Inflammatory macrophage (primary cell): ENCODE measurements at places on chromosomes 16 and 17.

DNA sequence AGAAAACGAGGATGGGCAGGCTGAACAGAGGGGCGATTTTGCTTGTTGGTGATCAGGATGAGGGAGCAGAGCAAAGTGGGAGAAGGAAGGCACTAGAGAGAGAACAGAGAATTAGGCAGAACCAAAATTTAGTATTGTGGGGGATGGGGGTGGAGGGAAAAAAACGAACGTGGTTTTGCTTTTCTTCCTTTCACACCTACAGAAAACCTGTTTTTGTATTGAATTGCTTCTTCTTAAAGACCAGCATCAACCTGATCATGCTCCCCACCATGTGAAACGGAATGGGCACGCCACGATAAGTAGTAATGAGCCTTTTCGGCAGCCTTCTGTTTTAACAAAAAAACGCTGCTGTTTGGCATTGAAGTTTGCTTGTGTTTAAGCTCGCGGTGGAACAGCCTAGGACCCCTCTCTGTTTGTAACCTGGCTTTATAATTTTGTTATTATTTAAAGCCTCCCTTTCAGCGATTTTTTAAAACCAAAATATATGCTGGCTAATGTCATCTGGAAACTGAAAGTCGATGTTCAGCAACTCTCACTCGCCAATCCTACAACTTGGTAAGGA, 36.8 kb downstream of the ERCC4 start:
- no peak for DNase-seq

DNA sequence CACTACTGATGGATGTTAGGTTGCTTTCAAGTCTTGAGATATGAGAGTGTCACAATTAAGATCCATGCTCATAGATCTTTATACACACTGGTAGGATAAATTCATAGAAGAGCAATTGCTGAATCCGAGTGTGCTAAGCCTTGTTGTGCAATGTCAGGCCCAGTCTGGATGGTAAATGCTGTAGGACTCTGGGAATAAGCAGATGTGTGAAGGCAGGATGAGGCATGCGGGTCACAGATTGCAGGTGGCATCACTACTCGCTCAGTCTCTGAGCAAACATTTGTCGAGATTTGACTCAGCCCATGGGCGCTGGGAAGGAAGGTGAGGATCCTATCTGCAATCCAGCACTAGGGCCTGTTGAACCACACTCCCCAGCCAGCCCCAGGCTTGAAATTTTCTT, 40.7 kb downstream of the TMEM186 start:
- DNase-seq, result no peak

- DNase-seq, result peak; percentile 74
Measured at GRCh38 chr17:60139438-60140285, 10.1 kb upstream of the CA4 start.

DNA sequence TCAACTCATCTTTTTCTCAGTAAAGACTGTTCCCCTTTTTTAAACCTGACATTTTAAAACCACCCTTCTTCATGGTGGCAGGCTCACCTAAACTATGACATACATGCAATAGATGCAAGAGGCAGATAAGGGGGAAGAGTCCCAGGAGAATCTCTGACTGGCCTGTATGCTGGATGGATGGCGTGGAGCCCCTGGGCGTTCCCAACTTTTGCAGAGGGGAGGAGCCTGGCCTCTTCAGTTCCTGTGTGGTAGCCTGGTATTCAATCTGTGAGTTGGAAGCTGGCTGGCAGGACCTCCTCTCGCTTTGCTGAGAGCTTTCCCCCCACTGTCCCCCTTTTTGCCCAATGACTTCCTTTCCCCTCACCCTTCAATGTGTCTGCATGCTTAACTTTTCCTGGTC, 217.6 kb upstream of the CA10 start:
- no peak for DNase-seq

- no peak for DNase-seq
Measured at GRCh38 chr16:65945493-65945892, 421.0 kb upstream of the CDH5 start.

- DNase-seq, result peak; percentile 96
Measured at GRCh38 chr17:19304209-19304608, 58.3 kb downstream of the B9D1 start.

DNA sequence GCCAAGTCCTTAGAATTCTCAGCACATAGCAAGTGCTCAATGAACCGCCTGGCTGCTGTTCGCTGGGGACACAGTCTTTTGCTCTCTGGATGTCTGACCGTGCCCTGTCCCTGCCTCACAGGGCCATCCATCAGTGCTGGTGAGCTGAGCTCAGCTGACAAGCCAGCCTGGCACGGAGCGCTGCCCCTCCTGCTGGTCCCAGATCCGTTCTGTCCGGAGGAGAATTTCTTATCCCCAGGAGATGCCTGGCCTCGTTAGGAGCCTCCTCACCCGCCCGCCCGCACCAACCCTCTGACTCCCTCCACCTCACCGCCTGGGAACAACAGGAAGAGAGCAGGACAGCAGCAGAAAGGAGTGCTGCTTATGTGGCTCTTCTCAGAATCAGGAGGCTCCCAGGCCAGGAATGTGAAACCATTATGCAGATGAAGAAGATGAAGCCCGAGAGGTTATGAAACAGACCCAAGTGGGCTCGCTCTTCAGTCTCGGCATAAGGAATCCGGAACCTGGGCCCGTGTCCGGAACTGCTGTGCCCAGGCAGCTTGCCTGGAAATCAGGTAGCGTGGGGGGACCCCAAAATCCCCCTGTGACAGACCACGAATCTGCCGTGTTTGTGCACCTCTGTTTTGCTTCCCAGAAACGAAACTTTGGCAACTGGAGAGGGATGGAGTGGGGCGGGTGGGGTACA, 28.8 kb upstream of the RMI2 start:
- no peak for DNase-seq

- DNase-seq, result no peak
Measured at GRCh38 chr17:64277831-64278562, 14.9 kb upstream of the TEX2 start.

GRCh38 chr16:64304396-64304795, 817.5 kb downstream of the CDH11 start:
- no peak for DNase-seq

- peak; percentile 35 for DNase-seq
Measured at GRCh38 chr17:79789943-79790804, 6.7 kb downstream of the CBX8 start.

DNA sequence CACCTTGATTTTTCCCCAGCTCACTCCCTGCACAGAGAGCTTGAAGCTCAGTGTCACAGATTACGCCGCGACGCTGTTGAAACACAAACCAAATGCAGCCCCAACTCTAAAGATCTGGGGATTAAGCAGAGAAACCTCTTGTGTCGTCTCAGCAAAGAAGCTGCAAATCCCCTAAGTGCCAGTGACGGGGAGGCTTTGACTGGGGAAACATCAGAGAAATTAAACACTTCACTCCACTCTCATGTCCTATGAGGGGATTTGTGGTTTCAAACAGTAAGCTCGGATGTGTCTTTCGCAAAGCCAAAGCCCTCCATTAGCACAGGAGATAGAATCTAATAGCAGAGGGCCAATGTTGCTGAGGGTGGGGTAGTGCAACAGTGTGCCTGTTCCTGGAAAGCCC, 233.7 kb downstream of the HS3ST4 start:
- no peak for DNase-seq

- DNase-seq, result no peak
Measured at GRCh38 chr17:78717431-78717980, 64.6 kb downstream of the CYTH1 start.

DNA sequence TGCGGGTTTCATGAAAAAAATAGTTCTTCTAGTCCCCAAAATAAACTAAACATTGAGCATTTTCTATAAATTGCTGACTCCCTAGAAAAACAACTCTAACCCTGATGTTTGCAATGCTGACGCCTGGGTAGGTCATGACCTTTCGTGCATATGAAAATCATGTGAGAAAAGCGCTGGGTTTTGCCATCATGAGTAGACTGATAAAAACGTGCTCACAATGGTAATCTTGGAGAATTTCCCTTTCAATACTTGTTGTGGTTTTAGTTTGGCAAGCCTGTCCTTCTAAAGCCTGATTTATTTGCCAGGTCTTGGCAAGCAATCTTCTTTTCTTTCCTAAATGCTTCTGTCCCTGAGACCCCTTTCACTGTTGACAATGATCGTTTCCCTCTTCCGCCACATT, 4.0 kb upstream of the CLEC10A start:
- DNase-seq, result peak; percentile 44

GRCh38 chr16:9755081-9755480, 427.1 kb downstream of the GRIN2A start:
- DNase-seq, result no peak

GRCh38 chr17:76111956-76112355, 8.4 kb upstream of the EXOC7 start:
- DNase-seq, result no peak

DNA sequence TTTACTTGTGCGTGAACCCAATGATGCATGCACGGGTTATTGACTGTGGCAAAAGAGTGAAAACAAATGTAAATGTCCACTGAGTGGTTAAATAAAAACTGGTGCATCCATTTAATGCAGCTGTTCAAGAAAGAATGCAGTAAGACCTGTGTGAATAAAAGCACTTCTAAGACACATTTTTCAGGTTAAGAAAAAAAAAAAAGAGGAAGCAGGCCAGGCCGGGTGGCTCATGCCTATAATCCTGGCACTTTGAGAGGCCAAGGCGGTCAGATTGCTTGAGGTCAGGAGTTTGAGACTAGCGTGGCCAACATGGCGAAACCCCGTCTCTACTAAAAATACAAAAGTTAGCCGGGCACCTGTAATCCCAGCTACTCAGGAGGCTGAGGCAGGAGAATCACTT, 11.8 kb downstream of the CNGB1 start:
- peak; percentile 8 for DNase-seq

DNA sequence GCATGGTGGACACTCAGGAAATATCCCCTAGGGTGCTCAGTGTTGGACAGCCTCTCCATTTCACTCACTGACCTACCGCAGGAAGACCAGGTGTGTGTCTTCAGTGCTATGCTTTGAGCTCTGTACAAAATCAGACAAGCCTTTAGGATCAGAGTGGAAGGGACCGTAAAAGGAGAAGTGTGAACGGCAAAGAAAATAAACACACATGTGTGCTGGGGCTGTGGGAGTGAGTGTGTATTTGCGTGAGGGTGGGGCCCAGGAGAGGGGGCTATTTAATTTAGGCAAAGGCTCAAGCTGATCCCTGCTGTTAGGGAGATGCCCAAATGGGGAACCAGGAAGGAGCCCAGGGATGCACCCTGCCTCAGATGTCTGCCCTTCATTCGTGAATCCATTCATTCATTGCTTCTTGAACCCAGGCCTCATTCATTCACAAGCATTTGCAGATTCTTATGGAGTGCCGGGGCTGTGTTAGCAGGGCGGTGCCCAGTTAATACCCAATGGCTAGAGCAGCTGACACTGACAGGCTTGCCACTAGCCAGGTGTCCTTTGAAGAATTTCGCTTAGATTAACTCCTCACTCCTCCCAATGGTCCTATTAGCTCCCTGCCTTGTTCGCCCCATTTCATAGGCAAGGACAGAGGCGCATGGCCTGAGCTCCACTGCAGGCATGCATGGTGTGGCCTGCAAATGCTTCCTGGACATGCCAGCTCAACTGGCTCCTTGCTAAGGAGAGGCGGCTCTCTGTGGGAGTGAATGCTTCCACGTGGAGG, 296.7 kb upstream of the FOXF1 start:
- DNase-seq, result no peak

DNA sequence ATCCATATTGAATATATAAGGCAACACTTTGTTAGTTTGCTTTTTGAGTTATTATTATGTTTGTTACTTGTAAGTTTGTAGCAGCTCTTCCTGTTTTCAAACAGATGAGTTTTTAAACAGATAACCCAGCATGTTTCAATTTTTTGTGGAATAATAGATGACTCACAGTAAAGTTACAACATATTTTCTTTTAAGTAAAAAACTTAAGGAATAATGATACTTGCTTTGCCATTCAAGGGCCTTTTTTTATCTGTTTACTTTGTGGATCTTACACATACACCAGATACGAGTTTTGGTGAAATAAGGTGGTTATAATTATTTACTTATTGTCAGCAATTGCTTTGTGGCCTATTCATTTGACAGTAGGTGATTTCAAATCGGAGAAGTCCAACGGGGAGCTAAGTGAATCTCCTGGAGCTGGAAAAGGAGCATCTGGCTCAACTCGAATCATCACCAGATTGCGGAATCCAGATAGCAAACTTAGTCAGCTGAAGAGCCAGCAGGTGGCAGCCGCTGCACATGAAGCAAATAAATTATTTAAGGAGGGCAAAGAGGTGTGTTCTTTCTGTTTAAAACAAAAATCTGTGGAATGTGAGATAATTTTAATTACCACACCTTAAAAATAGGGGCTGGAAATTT, 66.3 kb downstream of the BPTF start:
- DNase-seq, result peak; percentile 10

- DNase-seq, result no peak
Measured at GRCh38 chr16:77785373-77785764, 3.0 kb upstream of the VAT1L start.

DNA sequence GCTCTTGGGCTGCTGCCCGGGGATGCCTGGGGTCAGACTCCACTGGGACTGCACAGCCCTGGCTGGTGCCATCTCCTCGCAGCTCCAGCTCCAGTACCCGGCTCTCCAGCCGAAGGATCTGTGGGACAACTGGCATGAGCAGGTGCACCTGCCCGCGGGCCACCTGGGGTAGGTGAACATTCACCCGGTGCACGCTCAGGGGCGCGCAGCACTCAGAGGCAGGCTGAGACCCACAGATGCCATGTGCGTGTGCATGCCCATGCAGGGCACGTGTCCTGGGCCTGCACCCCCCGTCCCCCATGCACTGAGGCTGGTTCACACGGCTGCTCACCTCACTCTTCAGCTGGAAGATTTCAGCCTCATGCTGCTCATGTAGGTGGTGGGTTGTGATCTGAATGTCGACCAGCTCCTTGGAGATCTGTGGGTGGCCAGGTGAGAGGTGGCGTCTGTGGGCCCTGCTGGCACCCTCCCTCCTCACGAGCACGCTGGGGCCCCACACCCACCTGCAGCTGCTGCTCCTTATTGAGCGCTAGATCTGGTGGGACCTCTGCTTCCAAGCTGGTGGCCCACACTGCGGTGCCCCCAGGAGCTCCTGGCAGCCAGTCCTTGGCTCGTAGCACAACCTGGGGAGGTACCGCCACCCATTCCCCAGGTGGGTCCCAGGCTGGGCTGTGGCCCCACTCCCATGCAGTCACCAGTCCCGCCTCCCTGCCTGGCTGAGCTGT, 618 bp downstream of the CCDC78 start:
- no peak for DNase-seq

DNA sequence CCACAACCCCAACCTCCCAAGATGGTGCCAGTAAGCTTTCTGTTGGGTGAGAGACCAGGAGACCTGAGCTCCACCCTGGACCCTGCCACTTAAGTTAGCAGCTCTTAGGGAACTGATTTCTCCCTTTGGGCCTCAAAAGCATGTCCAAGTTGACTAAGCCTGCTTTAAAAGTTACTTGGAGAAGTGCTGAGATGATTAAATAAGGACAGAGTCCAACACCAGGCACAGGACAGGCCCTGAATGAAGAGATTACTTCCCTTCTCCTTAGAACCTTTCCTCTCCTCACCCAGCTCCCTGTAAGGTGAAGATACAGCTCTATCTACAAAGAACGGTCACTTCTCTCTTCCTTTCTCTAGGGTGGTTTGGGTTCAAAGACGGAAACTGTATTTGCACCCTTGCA, 162.6 kb downstream of the XYLT1 start:
- DNase-seq, result no peak

DNA sequence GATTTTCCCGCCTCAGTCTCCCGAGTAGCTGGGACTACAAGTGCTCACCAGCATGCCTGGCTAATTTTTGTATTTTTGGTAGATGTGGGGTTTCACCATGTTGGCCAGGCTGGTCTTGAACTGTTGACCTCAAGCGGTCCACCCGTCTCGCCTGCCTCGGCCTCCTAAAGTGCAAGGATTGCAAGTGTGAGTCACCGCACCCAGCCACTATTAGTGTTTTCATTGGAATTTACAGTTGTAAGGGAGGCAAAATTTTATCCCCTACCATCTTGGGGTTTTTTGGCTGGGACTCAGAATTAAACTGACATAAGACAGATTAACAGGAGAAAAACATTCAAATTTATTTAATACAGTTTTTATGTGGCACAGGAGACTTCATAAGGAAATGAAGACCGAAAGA, 12.3 kb upstream of the MYCBPAP start:
- DNase-seq, result no peak
